ENCODE measurements at places on chromosomes 3 and 15.

- DNase-seq: no peak
Measured at GRCh38 chr3:186058225-186058624, 50.7 kb downstream of the ETV5 start.

DNA sequence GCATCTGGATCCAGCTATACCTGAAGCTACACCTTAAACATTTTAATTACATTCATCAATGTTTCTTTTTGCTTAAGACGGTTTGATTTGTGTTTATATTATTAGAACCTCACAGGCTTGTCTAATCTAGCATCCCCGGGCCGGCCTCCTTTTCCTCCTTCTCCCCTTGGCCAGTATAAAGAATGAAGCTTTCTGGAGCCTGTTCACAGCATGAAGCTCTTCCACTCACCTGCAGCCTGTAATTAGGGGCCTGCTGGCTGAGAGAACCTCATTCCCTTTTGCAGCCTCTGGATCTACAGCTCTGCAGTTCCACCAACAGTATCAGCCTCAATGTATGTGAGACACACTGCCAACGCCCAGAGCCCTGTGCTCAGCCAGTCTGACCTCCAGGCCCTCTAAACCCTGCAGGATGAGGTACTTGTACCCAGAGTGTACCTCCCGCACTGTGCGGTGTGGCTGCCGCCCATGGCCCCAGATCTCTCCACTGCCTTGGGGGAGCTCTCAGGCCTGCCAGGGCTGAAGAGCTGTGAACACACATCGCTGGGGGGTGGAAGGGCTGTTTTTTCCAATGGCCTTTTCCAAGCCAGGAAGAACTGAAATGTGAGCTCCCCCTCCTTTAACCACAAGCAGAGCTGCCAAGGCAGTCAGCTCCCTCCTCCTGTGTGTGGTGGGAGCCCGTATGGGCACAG lies 114.7 kb upstream of the ALDH1A3 start:
- DNase-seq: peak; percentile 91

- no peak for DNase-seq
Measured at GRCh38 chr3:186724911-186725310, 7.8 kb downstream of the KNG1 start.

DNA sequence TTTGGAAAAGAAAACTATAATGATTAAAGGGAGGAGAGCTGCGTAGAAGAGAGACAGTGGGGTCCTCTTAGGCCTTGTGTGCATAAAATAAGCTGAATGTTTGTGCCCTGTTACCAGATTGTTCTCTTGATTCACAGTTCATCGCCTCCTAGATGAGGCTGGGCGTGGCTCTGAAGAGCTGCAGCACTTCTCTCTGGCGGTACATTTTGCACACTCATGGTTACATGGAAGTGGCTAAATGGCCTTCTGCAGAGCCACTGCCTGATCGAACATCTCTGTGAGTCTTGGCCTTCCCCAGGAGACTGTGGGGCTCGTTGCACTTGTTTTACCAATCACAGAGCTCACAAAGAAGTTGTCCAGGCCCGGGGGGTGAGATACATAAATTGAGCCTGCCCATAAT lies 208.8 kb downstream of the GABRG3 start:
- no peak for DNase-seq

DNA sequence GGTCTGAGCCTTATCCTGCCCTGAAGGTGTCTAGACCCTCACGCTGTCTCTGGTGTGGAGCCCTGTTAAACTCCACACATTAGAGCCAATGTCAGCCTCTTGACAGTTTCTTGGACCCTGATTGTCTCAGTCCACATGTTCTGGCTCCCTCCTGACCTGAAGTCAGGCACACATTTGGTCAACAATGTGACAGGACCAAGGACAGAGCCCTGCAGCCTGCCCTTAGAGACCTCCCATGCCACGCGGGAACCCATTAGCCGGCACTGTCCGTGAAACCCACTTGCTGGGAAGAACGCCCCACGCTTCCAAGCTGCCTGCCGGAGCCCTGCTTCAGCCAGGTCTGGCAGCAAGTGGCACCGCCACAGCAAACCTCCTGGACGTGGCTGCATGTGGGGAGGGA lies 162.7 kb upstream of the LINGO1 start:
- no peak for DNase-seq

GRCh38 chr3:40317061-40317855 lies 7.8 kb downstream of the EIF1B start:
- peak; percentile 66 for DNase-seq

- no peak for DNase-seq
Measured at GRCh38 chr15:101018016-101018415, 98.9 kb downstream of the LRRK1 start.

- no peak for DNase-seq
Measured at GRCh38 chr3:177468816-177469215, 271.5 kb upstream of the TBL1XR1 start.

GRCh38 chr15:73884159-73884558 lies 10.8 kb downstream of the TBC1D21 start:
- DNase-seq: no peak

- no peak for DNase-seq
Measured at GRCh38 chr3:6680119-6680806, 180.7 kb upstream of the GRM7 start.

- no peak for DNase-seq
Measured at GRCh38 chr15:92781925-92782453, 118.1 kb upstream of the CHD2 start.

GRCh38 chr3:61724801-61725200 lies 163.4 kb downstream of the PTPRG start:
- DNase-seq: no peak

All from astrocyte of the spinal cord (primary cell).